T-helper 2 cell (primary cell): ENCODE measurements at places on chromosomes 3 and 15.

- no peak for DNase-seq
Observed at GRCh38 chr15:79973456-79974195, 2.6 kb upstream of the BCL2A1 start.

DNA sequence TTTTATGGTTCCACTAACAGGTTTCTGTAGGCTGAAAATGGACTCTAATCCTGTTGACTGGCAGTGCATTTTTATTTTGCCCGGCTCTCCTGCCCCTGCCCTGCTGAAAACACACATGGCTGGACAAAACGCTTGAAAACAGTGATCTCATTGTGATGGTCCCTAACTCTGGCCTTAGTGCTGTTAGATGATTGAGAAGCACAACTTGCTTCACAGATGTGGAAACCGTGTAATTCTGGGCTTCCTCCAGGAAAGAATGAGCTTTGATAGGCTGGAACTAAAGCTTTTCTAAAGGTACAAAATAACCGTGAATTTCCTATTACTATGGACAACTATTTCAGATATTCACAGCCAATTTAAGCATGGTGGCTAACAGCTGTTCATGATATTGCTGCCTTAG, 121.4 kb downstream of the VGLL3 start:
- DNase-seq: no peak

DNA sequence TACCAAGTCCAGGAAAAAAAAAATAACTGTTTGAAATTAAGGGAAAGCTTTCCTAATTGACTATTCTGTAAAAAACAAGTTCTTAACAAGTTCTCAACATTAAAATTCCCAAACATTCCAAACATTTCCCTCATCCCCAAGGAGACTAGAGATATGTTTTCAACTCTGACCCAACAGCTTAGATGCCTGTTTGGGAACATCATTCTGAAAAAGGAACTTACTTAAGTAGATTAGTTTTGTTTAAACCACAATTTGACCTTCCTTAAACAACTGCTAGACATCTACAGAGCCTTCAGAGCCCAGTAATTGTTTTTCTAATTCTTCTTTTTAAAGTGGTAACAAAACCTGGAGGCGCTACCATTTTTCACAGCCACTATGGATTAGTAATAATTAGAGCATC, 12.8 kb downstream of the UBR1 start:
- no peak for DNase-seq

- no peak for DNase-seq
Observed at GRCh38 chr3:194404365-194405140, 5.5 kb upstream of the GP5 start.

DNA sequence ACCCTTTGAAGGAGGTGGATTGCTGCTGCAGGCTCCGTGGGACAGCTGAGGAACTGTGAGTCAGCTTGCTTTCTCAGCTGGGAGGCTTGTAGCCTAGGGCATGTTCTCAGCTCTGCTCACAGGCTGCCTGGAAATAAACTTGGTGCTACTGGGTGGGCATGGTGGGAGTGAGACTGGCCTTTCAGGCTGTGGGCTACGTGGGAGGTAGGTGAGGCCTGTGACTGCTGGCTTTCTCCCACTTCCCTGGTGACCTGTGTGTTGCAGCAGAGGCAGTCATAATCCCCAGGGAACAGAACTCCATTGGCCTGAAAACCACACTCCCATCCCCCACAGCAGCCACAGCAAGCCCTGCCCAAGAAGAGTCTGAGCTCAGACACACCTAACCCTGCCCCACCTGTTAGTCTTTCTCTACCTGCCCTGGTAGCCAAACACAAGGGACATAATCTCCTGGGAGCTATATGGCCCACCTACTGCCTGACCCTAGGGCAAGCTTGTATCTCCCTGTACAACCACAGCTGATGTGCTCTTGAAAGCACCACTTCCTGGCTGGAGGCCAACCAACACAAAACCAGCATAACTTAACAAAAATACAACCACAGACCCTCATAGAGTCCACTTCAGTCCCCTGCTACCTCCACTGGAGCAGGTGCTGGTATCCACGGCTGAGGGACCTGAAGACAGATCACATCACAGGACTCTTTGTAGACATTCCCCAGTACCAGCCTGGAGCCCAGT, 236.5 kb downstream of the SQOR start:
- no peak for DNase-seq

GRCh38 chr3:172612871-172613678, 89.8 kb upstream of the TNFSF10 start:
- no peak for DNase-seq

DNA sequence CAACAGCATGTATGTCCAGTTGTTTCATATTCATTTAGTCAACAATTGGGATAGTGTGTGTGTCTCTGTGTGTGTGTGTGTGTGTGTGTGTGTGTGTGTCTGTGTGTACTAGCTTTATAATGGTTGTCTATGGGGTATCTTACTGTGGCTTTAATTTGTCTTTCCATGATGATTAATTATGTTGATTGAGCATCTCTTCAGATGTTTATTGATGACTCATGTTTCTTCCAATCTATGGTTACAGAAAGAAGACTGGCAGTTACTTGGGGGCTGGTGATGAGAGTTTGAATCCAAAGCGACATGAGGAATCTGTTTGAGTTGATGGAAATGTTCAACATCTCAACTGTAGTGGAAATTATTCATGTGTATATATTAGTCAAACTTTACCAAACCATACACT, 440.1 kb downstream of the ZNF385D start:
- no peak for DNase-seq

GRCh38 chr3:25448750-25449692, 21.0 kb downstream of the RARB start:
- DNase-seq: no peak

- no peak for DNase-seq
Observed at GRCh38 chr15:48866141-48866563, 11.8 kb upstream of the EID1 start.

- DNase-seq: no peak
Observed at GRCh38 chr15:29379647-29380046, 110.0 kb upstream of the NSMCE3 start.

DNA sequence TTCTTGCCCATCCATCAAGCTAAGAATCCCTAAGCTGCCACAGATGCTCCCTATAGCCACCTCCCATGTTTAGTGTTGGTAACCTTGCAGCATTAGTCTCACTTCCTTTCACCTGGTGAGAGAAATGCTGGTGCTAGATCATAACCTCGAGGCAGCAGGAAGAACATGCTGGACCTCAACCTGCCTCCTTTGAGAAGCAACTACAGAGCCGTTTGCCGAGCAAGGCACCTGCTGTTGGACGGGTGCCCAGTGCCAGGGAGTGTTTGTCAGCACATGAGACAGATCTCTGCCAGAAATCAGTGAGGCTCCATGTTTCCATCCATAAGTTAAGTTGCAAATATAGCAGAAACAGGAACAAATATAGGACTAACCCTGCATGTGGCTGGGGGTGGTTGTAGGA, 955.7 kb downstream of the TUSC7 start:
- DNase-seq: no peak

GRCh38 chr15:79316864-79317263, 6.0 kb downstream of the TMED3 start:
- no peak for DNase-seq

DNA sequence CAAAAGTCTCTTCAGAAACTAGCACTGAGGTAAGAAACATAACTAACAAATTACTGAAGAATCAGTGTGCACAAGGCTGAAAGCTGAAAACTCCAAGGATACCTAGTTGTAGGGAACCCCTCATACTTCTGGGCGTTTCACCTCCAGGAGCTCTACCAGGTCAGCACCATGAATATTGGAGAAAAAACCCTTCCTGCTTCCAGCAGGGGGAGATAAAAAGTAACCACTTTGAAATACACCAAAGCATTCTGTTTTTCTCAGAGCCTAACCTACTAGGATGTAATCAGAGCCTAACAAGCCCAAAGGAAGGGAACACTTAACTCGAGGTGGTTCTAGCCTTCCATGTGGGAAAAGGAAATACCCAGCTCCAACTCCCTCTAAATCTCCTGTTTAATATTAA, 175.8 kb upstream of the MME start:
- no peak for DNase-seq

GRCh38 chr3:170531054-170531453, 54.8 kb downstream of the SLC7A14 start:
- no peak for DNase-seq

GRCh38 chr15:31377030-31377429, 50.4 kb downstream of the KLF13 start:
- no peak for DNase-seq

- DNase-seq: no peak
Observed at GRCh38 chr3:55180936-55181535, 253.2 kb upstream of the LRTM1 start.

- DNase-seq: no peak
Observed at GRCh38 chr3:5072100-5072816, 49.8 kb upstream of the ARL8B start.

- DNase-seq: no peak
Observed at GRCh38 chr3:195755391-195755790, 34.6 kb downstream of the MUC20 start.

DNA sequence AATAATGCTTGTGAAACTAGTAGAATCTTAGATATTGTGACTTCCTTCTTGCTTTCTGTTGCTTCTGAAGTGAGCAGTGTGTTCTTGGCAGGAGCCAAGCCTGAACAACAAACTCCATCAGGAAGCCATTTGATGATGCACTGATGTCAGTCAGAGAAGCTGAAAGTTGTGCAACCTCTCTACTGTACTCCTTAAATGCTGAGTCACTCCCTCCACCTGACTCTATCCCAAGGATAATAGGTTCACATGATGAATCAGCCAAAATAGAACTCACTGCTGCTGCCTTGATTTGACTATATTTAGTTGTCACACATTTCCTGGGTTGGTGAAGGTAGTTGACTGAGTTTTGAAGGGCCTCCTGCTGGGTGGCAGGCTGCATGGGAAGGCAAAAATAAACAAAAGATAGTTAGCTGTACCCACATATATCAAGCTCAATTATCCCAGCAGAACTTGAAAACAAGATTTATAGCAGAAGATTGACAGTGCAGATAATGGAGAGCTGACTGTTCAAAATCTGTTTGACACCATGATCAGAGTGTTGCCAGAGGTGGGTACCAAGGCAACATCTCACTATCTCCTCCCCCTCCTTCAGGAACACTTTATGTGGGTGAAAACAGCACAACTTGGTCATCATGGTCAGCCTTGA, 328.4 kb upstream of the DPH6 start:
- DNase-seq: no peak

DNA sequence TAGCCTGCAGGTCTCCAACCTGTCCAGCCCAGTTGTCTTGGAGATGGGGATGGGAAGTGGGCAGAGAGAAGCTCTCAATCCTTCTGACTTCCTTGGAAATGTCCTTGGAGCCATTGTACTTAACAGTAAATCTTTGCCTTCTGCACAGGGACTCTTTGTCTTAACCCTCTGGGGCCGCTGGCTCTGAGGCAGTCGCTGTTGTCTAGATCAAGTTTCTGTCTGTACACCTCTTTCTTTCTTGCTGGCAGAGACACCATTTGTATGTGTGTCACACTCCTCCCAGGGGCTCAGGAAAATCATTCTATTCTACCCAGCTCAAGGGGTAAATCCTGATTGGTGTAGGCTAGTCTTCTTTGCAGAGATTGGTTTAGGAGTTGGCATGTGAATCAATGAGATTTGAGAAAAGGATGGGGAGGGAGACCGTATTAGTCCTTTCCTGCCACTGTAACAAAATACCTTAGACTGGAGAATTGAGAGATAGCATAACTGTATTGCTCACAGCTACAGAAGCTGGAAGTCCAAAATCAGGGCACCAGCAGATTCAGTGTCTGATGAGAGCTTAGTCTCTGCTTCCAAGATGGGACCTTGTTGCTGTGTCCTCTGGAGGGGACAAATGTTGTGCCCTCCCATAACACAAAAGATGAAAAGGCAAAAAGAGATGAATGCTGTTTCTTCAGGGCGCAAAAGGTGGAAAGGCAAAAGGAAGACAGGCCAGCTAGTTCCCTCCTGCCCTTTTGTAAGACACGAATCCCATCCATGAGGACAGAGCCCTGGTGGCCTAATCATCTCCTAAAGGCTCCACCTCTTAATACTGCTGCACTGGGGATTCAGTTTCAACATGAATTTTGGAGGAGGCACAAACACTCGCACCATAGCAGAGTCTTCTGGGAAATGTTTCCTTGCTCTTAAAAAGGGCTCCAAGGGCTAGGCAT, 66.3 kb downstream of the PPCDC start:
- DNase-seq: no peak

DNA sequence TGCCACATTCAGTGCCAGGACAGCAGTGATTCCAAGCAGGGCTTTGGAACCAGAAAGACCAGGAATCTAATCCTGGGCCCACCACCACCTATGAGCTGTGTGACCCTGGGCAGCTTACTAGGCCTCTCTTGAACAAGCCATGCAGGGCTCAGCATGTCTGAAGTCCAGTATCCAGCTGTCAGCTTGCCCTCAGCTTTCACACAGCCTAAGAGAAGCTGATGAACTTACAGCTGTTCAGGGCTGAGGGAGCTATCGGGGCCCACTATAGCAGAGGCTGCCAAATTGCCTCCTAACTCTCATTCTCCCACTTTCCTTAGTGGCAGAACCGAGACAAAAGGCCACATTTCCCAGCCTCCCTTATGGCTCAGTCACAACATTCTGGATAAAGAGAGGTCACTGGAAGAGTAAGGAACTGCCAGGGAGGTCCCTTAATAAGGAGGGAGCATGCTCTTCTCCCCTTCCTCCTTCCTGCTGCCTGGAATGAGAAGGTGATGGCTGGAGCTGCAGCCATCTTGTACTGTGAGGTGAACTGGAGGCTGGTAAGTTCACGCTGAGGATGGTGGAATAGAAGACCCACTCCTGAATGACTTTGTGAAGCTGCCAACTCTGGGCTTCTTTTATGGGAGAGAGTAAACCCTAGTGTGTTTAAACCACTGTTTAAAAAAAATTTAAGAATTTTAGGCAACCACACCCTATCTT, 34.5 kb downstream of the FEM1B start:
- DNase-seq: no peak

DNA sequence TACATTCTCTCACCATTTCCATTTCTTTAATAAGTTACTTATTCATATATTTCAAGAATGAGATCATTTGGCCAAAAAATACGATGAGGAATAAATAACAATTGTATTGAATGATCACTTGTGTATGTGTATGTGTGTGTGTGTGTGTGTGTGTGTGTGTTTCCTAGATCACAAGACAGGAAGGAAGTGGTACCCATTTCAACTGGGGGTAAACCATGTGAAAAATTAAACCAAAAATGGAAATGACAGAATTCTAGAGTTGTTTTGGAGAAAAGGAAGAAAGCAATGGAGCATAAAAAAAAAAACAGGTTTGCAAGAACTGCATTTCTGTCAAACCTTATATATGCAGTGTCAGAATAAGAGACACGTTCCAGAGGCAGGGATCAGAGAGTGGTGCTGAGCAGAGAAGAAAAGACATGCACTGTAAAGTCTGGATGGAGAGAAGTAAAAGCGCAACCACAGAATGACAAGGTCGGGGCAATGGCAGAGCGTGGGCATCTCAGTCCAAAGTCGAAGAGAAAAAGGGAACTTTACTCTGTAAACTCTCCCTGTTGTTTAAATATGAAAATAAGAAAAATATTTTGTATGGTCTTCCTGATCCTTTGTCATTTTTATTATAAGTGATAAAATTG, 75.5 kb downstream of the PEX5L start:
- no peak for DNase-seq

- DNase-seq: no peak
Observed at GRCh38 chr3:176951586-176952292, 245.5 kb downstream of the TBL1XR1 start.

- no peak for DNase-seq
Observed at GRCh38 chr3:48709051-48709461, 8.0 kb downstream of the IP6K2 start.
